NCI-H345 (cell line): ENCODE measurements at places on chromosomes 5 and 9.

GRCh38 chr5:59346982-59347381 is 546.5 kb downstream of the PDE4D start:
- DNase-seq = no peak

GRCh38 chr9:91089405-91090129 is 272.2 kb downstream of the AUH start:
- peak; percentile 6 for DNase-seq

GRCh38 chr5:83513491-83513890 is 41.9 kb downstream of the VCAN start:
- DNase-seq = no peak

DNA sequence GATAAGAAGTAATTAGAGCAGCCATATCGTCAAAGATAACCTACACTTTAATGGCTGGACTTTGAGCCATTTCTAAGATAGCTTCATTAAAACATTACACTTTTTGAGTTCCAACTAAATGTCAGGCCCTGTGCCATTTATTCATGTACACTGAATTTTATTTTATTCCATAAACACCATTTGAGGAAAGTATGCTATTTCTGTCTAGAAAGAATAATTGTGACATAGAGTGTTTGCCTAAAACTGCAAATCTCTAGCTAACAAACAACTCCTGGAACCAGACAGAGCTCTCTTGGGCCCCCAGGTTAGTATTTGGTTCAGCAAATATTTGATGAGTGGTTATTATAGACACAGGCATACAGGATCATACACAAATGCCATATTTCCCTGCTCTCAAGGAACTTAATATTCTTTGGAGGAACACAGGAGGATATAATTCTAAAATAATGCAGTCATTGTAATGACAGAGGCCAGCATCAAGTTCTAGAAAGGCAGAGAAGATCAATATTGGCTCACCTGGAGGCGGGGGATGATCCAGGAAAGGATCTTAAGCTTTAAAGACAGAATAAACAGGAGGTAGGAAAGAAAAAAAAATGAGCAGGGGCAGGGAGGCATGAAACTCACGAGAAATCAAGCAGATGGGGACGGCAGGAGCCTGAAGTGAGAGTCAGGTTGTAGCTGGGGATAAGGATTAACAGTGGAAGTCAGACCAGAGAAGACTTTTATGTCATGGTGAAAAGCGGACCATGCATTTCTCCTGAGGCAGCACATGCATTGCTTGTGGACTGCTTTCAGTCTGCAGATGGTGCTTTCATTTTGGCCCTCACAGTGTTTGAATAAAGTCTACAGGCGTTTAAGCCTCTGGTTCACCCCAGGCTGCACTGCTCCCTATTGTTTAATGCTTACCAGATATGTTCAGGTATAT is 127.7 kb downstream of the GCNT1 start:
- DNase-seq = no peak

DNA sequence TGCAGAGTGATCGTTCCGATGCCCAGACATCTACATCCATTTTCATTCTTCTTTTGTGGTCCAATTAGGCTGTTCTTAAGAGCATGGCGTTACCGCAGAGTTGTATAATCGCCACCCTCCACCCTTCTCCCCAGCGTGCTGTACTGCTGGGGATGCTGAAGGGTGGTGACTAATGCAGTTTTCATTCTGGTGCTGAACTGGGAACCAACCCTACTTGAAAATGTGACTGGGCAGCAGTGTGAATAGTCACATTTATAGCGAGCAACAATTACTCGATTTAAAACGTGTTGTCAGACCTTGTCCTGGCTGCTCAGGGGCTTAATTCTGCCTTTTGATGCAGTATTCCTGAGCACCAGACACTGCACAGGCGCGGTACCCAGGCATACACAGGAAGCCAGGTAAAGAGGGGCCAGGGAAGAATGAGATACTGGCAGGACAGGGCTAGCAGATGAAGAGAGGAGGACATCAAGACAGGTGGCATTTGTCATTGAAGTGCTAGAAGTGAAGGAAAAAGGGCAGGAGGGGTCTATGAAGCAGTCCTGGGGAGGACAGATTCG is 719 bp upstream of the ISCA1 start:
- DNase-seq = no peak

DNA sequence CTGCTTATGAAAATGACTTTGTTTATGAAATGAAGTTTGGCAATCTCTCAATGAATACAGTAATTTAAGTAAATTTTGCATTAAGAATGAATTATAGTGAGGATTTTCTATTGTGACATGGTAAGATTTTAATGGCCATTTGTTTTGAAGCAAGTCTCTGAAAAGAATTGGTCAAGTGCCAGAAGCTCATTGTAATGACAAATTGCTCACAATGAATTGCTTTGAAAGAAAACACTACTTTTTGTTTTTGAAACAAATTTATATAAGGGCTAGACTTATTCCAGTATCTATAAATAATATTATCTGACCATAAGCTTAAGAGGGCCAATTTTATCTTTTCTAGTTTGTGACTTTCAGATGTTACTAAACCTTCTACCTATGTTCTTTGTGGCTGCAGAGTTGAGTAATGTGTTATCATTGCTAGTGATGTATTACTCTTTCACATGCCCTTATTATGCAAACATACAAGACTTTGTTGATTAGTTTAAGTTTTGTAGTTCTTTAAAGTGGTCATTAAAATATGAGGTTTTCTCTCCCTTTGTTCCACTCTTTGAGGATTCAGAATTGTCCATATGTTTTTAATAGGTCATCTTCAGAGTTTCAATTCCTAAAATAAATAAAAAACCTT is 93.0 kb upstream of the ZNF608 start:
- no peak for DNase-seq

DNA sequence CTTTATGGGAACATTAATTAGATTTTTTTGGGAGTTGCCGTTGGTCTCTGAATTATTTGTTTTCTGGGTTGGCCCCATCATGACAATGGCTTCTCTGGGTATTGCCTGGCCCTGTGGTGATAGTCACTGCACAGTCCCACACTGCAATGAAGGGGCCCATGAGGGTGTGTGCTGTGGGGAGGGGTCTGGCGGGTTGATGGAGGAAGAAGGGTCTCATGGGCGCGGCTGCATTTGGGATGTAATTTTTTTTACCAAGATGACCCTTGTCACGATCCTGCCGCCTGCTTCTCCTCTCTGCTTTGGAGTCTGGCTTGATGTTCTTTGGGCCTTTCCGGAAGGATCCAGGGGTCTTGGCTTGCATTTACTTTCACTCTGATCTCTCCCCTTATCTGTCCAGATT is 44.1 kb downstream of the WNK2 start:
- DNase-seq = no peak

- no peak for DNase-seq
These were observed 188.4 kb upstream of the ELL2 start for GRCh38 chr5:96150007-96150406.

DNA sequence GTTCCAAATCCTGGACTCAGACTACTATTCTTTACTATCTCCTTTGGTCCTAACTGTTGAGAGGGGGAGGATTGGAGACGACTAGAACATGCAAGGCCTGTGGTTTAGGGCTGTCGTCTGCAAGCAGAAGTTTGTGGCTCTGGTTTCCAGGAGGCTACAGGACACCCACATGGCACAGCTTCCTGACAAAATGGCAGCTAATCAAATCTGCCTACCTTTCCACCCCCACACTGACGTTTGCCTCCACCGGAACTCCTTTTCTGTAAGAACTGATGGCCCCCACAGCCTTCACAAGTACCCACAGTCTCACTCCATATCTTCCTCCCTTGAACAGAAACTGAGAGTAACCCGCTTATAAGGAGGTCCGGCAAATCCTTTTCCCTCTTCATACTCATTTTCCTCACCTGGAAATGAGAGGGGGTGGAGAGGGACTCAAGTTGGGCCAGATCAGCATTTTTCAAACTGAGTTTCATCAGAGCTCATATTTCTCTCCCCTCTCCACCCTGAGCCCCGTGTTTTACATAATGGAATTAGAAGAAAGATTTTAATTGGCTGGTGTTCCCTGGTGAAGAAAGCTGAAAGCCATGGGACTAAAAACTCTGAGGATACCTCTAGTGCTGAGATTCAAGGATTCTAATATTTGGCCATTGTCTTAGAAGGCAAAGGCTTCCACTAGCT is 5.2 kb downstream of the SLC31A2 start:
- no peak for DNase-seq

GRCh38 chr5:147538236-147538635 is 28.4 kb upstream of the DPYSL3 start:
- no peak for DNase-seq

- no peak for DNase-seq
These were observed 2.2 kb downstream of the DCP2 start for GRCh38 chr5:112978836-112979235.

GRCh38 chr9:26437056-26437711 is 455.4 kb downstream of the CAAP1 start:
- DNase-seq = no peak

DNA sequence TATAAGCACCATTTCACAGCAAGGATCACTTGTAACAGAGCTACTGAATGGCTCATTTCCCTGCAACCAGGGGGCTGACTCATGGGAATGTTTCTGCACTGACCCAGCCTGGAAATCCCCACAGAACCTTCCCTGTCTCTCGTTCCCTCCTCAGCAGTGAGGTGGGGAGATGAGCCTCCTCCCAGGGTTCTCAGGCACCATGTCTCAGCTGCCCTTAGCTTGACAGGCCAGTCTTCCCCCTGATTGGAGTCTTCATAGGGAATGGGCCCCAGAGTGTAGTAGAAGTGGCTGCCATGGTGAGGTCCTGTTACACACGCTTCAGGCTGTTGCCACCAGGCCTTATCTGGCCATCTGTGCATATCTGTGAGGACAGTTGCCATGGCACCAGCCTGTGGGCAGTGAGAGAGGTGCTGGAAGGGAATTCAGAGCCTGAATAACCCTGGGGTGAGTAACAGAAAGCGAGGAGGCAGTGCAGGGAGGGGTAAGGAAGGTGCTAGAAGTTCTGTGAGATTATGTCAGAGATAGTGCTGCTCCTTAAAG is 324.4 kb downstream of the ENC1 start:
- no peak for DNase-seq

- DNase-seq = no peak
These were observed 38.8 kb upstream of the SEMA6A start for GRCh38 chr5:116613445-116613844.

- DNase-seq = peak; percentile 98
These were observed 43.4 kb upstream of the EXOC3 start for GRCh38 chr5:399296-400281.

DNA sequence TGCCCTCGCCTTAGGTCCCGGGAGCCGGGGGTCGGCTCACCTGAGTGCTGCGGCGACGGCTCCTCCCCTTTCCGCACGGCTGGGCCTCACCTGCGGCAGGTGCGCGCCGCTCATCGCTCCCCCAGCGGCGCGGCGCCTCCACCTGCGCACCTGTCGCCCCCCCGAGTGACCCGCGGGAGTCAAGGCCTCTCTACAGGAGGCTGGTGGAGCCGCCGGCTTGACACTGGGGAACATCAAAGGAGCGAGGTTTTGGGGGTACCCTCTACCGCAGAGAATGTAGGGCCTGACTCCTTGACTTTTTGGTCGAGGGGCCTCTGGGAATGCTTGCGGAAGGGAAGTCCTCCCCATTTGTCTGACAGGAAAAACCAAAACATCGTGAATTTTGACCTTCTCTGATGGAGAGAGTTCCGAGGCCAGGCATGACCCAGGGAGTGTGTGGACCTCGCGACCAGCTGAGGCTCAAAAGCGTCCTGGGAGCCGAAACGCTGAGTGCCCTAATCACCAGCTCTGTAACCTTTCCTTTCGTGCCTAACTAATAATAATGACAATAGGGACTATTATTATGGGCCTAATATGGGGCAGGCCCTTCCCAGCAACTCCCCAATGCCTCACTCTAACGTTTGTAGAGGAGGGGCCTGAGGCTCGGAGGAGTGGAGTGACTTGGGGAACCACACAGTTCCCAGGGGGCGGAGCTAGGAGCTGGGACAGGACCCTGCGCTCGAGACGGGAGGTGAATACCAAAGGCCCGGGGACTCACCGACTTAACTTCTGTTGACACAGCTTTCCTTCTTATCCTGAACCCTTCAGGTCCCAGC is 714 bp upstream of the IER5L start:
- no peak for DNase-seq

DNA sequence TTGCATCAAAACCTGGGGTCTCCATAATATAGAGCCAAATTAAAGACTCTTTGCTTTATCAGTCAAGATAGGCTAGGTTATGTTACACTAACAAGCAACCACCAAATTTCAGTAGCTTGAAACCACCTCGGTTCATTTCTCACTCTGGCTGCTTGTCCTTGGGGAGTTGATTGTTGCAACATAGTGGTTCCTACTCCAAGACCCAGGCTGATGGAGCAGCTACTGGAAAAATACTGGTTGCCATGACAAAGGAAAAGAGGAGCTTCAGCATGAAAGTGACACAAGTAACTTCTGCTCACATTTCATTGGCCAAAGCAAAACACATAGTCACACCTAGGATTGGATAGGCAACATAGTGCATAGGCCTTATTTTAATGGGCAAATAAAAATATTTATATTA is 18.5 kb upstream of the RCL1 start:
- DNase-seq = no peak

DNA sequence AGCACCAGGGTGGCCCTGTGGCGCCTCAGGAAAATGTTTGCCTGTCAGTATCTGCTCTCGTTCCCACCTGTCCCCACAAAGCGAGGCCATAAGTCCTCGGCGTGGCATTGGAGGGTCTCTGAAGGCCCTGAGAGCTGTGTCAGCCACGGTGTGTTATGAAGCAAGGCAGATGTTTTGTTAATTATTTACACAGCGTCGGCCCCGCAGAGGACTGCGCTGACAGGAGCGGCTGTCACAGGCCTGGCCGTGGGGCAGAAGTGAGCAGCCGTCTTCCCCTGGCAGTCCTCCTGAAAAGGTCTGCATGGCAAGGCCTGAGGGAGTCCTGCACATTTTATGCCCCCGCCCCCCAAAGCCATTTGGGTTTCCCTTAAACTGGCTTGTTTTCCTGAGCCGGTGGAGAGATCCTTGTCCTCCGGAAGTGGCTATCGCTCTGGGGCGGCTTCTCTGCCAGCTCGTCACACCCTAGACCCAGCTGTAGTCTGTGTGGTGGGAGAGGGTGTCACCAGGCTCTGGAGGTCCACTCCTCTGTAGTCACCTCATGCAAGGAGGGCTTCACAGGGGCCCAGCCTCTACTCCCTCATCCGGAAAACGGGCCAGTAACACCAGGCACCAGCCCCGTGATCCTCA is 6.2 kb downstream of the NEK6 start:
- no peak for DNase-seq
